ENCODE measurements at places on chromosomes 1 and 21.

DNA sequence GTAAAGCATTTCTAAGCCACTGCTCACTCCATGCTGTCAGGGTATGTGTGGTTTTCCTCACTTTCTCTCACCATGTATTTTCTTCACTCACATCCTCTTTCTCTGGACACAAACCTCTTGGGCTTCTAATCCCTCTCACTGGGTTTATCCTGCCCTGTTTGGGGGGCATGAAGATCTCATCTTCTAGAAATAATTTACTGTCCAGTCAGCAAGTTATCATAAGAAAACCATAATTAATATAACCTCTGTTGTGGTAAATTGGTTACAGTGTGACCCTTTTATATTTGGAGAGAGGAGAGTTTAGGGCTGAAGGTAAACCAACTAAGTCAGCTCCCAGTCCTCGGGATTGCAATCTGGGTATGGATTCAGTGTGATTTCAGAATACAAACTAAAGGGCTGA is 213.8 kb upstream of the PROX1 start:
- DNase-seq = no peak

DNA sequence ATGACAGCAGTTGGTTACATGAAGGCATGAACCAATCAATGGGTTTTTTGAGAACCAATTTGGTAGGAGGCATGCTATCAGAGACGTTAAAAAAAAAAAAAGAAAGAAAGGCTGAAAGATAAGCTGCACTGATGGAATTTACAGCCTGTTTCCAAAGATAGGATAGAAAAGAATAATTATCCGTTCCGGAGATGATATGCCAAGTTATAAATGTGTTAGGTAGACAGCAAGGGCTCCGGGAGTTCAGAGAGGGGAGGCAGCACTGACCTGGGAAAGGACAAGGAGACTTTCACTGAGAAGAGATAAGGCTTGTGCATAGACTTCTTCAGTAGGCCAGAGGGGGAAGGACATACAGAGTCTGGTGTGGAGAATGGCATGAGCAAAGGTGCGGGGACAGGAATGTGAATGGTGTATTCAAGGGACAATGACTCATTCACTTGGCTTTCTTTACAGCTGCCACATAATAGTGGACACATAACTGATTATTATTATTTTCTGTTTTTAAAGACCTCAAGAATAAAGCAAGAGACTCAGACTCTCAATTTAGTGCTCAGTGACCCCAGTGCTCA is 24.8 kb upstream of the ACBD6 start:
- DNase-seq = no peak

GRCh38 chr1:77948841-77949424 is 29.9 kb downstream of the FUBP1 start:
- DNase-seq = peak; percentile 22

GRCh38 chr1:185608177-185608576 is 126.0 kb upstream of the HMCN1 start:
- no peak for DNase-seq

GRCh38 chr1:21594935-21595897 is 73.9 kb downstream of the RAP1GAP start:
- peak; percentile 14 for DNase-seq

- DNase-seq = no peak
Observed at GRCh38 chr1:94672001-94672400, 130.4 kb upstream of the F3 start.

DNA sequence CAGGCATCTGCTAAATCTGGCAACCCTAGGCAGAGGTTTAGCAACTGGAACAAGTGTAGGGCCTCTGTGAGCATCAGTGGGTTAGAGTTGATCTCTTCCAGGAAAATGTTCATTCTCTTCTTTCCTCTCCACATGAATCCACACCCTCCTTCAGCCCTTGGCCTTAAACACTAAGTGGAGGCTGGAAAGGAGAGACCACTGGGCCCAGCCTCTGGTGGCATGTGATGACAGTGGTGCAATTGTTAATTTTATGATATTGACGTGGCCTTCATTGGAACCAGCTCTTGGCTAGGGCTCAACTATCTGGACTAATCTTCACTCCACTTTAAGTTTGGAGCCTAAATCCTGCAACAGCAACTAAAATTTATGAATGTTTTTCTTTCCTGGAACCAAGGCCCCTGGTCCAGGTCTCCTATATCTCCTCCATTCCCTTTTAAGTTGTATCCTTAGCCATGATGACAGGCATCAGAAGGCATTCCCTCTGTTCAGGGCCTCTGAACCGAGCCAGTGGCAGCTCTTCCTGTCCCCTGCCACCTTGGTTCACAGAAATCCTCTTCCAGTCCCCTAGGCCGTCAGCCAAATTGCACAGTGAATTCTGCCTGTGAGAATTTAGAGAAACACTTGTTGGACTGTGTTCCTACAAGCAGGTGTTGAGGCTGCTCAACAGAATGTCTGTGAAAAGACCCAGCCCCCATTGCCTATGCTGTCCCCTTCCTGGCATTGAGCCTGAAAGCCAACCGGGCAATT is 132.2 kb downstream of the PSMG1 start:
- no peak for DNase-seq

- DNase-seq = peak; percentile 96
Observed at GRCh38 chr1:22749919-22750684, 39.5 kb downstream of the EPHB2 start.

DNA sequence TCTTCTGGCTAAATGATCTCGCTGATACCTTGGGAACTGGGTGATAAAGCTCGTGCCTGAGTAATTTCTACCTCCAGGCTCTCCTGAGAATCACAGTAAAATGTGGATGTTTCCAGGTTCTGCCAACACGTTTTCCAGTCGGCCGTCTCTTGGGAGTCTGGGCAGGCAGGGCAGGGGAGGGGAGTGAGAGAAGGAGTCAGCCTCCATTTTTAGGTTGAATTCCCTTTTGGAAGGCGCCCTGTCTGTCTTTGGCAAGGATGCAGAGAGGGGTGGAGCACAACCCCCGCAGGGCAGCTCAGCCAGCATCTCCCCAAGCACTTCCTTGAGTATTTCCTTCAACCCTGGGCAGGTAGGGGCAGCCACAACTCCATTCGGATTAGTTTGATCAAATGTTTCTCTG is 15.5 kb upstream of the ACTRT2 start:
- no peak for DNase-seq

GRCh38 chr1:33712186-33712585 is 151.7 kb upstream of the HMGB4 start:
- DNase-seq = no peak

DNA sequence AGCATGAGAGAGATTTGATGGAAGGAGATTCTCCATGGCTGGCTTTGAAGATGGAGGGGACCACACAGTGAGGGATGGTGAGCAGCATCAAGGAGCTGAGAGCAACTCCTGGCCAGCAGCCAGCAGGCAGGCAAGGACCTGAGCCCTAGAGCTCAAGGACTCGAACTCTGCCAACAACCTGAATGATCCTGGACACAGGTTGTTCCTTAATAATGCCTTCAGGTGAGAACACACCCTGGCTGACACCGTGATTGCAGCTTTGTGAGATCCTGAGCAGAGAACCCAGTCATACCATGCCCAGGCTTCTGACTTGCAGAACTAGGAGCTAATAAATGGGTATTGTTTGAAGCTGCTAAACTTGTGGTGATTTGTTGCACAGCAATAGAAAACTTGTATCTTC is 183.1 kb downstream of the LMX1A start:
- no peak for DNase-seq

GRCh38 chr1:38029081-38029681 is 16.6 kb downstream of the UTP11 start:
- no peak for DNase-seq

DNA sequence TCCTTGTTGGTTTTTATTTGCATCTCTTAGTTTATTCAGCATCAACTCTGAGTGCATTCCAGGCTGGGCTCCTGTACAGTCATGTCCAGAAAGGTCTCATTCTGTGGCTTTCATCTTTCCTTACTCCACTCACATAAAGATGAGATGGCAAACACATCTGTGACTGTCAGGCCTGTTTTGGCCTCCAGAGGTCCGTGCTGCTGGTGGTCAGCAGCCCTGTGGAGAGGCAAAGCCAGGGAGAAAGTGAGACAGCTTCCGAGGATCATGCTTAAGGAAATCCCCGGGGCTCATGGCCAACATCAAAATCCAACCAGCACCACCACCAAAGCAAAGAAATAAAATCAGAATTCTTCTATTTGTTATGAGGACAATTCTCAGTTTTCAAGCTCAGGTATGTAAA is 96.1 kb upstream of the HIVEP3 start:
- DNase-seq = no peak

GRCh38 chr1:10529091-10529490 is 54.3 kb downstream of the PEX14 start:
- no peak for DNase-seq

GRCh38 chr1:188949701-188950100 is 1528.0 kb downstream of the BRINP3 start:
- no peak for DNase-seq

- no peak for DNase-seq
Observed at GRCh38 chr21:39625211-39625895, 12.6 kb downstream of the B3GALT5 start.

- no peak for DNase-seq
Observed at GRCh38 chr1:27139980-27140379, 14.9 kb downstream of the SLC9A1 start.

GRCh38 chr21:45405271-45405818 is 380 bp downstream of the COL18A1 start:
- no peak for DNase-seq

DNA sequence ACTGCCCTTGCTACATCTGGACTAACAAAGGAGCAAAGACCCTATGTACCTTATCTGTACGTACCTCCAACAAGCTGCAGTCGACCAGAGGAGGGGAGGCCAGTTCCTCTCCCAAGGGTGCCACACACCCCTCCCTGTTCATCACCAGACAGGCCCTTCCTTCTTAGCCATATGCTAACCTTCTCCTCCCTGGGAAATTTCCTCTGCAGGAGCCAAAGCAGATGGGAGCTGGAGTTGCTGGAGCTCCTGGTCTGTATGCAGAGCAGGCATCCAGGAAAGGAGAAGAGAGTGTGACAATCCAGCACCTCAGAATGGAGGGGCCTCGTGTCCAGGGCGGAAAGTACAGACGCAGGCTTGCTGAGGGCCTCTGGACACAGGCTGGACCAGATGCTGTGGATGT is 48.5 kb downstream of the C8B start:
- DNase-seq = no peak

DNA sequence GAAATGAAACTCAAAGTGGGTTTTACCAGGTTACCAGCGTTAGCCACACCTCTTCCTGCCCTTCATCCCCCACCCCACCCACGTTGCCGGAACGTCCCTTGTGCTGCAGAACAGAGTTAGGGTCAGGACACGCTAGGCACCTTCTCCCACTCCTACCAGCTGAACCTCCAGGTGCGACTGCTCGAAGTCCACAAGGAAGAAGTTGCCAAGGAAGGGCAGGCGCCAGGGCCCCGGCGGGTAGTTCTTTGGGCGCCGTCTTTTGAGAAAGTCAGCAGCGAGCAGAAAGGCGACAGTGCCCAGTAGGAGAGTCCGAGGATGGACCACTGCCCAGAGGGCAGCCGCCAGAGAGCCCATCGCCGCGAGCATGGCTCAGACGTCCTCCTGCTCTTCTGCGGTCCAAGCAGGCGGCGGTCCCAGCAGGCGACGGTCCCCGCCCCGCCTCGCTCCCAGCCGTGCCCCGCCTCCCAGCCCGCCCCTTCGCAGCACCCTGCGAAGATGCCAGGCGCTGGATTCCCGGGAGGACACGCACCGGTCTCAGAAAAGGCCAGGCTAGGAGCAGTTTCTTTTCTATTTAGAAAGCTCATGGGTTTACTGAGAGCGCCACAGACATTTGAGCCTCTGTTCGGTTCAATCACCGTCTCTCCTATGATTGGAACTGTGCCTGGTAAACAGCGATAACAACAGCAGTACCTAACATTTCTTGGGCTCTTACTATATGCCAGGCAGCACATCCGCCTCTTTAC is at the start of gene CYP2J2:
TSS of gene CYP2J2 (minus strand) at position 393 of the 743 bp plus-strand sequence. CDS start at position 366, 27 bp downstream.
- DNase-seq = no peak

GRCh38 chr1:231431665-231432415 is 9.8 kb upstream of the EGLN1 start:
- DNase-seq = no peak

DNA sequence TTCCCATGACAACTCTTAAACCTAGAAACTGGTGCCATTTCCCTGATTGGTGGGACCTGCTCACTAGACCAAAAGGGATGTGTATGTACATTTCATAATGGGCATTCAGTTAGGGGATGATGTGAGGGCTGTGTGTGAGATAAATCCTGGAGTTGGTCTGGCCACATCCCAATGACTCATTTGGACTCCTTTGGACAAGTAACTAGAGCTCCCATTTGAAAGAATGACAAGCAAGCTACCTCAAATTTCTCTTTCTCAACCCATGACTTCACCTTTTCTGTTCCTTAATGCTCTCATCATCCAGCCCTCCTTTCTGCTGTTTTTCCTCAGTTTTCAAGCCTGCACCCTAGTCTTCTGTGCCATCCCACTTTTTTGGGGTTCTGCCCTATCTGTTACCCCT is 27.9 kb downstream of the EBNA1BP2 start:
- DNase-seq = no peak

GRCh38 chr1:25504706-25505595 is 38.5 kb upstream of the LDLRAP1 start:
- DNase-seq = no peak

GRCh38 chr1:68142036-68142435 is 90.3 kb downstream of the WLS start:
- no peak for DNase-seq

DNA sequence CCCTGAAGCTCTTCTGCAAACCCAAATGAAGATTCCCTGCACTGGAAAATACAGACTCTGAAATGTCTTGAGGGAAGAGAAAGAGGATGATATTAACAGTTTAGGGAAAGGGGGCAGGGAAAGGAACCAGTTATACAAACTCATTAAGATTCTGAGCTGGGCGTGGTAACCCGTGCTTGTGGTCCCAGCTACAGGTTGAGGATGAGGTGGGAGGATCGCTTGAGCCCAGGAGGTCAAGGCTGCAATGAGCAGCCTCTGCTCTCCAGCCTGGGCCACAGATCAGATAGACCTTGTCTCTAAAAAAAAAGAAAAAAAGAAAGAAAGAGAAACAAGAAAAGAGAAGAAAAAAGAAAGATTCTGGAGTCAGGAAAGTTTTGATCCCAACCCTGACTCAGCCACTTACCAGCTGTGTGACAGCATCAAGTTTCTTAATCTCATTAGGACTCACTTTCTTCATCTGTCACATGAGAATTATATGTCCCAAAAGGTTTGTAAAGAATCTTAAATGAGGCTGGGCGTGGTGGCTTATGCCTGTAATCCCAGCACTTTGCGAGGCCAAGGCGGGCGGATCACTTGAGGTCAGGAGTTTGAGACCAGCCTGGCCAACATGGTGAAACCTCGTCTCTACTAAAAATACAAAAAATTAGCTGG is 53.9 kb downstream of the OPTC start:
- DNase-seq = no peak

DNA sequence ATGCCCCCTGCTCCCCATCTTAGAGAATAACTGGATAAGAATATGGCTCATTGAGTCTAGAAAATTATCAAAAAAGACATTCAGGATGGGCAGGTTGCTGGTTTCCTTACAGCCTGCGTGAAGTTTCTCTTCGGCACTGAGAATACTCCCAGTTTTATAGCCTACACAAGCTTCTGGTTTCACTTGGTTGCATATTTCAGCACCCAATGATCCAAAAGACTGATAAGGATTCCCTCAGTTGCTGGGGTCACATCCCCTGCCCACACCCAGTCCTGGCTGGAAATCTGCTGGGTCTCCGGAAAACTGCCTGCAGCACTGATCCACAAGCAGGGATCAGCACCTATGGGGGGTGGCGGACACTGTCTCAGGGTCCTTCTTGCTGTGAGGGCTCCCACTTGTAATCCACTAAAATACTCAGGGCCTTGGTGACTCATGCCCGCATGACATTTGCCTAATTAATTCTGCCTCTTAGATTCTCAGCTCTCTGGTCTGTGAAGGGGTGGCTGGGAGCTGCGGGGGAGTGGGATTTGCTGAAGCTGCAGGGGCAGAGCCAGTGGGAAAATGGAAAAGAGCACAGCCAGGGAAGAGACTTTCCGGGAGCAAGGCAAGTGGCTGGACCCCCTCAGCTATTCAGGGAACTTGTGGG is 142.5 kb downstream of the ZNF648 start:
- no peak for DNase-seq

Data from HFF-Myc (cell line).